ENCODE measurements at places on chromosomes 7 and 10. TPM values are rescaled to one million over a fixed set of nuclear protein-coding genes. Genes with fewer than 3 reads are reported as not detected.

MDH2 gene
- total RNA-seq, result 24.5 TPM

CRYGN gene
- 0.56 TPM for total RNA-seq

FBXL13 gene
- total RNA-seq, result 3.7 TPM

DNAH11 gene
- total RNA-seq, result 4.0 TPM

C7orf33 gene
- total RNA-seq, result not detected

NYAP1 gene
- 0.19 TPM for total RNA-seq

ACHE gene
- under 0.01 TPM for total RNA-seq

SAMD9 gene
- total RNA-seq, result 19.7 TPM

INA gene
- 1.2 TPM for total RNA-seq

SRRT gene
- total RNA-seq, result 24.5 TPM

CALHM1 gene
- total RNA-seq, result not detected

MORN4 gene
- 5.8 TPM for total RNA-seq

CTAGE8 gene
- 0.19 TPM for total RNA-seq

NPY gene
- not detected for total RNA-seq

ALOX5 gene
- 0.19 TPM for total RNA-seq

SRGN gene
- 2,025 TPM for total RNA-seq

ELN gene
- 6.9 TPM for total RNA-seq

MSMB gene
- not detected for total RNA-seq

VSTM4 gene
- 0.77 TPM for total RNA-seq

ADARB2 gene
- total RNA-seq, result not detected

DENND10 gene
- total RNA-seq, result 43.7 TPM

NCF1 gene
- not detected for total RNA-seq

FAM25G gene
- not detected for total RNA-seq

Measured in regular cardiac myocyte (primary cell).